ENCODE measurements at places on chromosomes 2 and 18.

DNA sequence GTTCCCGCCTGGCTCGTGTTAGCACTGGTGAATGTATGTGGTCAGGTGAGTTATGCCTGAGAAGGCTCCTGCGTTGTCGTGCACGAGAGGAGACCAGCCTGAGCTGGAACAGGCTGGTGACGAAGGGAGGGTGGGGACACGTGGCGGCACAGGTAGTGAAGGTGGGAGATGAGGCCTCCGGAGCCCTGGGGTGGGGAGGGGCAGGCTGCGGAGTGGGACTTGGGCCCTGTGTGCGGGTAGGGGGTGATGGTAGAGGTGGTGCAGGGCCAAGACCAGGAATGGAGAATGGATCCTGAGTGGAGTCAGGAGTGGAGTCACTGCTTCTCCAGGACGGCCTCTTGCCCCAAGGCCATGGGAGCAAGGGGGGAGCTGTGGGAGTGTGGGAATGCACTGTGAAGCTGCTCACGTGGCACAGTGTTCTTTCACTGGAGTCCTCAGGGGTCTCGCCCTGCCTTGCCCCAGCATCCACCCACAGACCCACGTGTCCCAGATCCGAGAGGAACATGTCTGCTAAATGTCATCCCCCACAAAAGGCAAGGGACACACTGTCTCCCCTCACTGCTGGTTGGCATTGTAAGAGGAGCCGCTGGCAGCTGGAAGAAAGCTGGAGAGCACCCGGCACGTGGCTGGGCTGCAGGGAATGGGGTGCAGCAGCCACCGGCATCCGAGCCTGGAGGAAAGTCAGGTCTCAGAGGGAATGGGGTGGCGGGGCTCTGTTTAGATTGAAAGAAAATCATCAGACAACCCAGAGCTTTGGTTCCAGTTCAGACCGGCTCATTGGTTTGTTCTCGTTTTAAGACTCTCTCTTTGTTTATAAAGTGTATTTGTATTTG is 63.7 kb downstream of the CYP26B1 start:
- no peak for DNase-seq

DNA sequence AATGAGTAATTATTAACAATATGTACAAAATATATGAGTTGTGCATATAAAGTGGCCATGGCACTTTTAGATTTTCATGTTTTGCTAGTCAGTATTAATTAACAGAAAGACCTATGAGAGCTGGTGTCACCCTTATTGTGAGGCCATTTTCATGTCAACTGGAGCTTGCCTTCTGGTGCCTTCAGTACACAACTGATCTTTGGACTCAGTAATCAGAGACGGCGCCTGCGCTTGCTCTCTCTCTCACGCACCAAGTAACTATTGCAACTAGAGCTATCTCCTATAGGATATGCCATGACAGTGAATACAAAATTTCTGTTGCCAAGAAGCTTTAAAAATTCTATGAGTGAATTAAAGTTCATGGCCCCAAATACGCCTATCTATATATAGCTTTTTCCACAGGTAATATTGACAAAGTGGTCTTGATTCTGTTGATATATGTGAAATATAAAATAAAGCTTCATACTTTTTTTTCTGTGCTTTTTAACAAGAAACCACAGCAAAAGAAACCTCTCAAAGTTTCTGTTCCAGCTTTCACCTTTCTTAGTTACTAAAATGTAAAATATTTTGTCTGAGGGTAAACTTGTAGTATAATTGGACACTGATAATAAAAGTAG is 2.9 kb downstream of the SERTAD2 start:
- no peak for DNase-seq

DNA sequence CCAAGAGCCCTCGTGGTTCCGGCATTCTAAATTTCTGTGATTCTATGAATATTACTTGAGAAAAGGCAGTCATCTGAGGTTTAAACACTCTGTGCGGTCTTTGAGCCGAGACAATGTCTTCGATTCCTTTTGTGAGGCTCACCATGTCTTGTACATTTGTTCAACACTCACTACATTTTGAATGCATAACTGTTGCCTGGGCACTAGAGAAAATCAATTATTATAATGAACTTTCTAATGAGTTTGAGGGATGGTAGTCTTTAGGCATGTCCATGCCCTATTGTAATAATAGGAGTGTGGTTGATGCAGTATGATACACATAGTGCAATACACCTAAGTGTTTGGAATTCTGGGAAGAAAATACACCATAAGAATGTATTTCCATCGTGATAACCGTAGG is 703.4 kb downstream of the MBD2 start:
- no peak for DNase-seq

GRCh38 chr18:13612196-13612997 is 114.0 kb downstream of the FAM210A start:
- no peak for DNase-seq

GRCh38 chr2:178761759-178762371 is 45.4 kb downstream of the TTN start:
- peak; percentile 64 for DNase-seq

GRCh38 chr18:54923339-54923956 is 35.8 kb downstream of the CCDC68 start:
- no peak for DNase-seq

GRCh38 chr2:86238354-86238753 is 39.1 kb downstream of the MRPL35 start:
- peak; percentile 81 for DNase-seq

DNA sequence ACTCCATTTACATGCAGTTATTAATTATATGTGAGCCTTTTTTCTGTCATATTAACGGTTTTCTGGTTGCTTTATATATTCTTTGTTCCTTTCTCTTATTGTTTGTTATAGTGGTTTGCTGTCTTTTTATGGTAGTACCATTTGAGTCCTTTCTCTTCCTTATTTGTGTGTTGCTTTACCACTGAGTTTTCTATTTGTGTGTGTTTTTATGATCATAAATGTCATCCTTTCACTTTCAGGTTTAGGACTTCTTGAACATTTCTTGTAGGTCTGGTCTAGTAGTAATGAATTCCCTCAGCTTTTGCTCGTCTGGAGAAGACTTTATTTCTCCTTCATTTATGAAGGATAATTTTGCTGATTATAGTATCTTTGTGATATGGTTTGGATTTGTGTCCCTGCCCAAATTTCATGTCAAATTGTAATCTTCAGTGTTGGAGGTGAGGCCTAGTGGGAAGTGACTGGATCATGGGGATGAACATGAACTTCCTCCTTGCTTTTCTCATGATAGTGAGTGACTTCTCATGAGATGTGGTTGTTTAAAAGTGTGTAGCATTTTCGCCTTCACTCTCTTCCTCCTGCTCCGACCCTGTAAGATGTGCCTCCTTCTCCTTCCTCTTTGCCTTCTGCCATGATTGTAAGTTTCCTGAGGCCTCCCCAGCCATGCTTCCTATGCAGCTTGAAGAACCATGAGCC is 11.5 kb downstream of the GCC2 start:
- DNase-seq: no peak

DNA sequence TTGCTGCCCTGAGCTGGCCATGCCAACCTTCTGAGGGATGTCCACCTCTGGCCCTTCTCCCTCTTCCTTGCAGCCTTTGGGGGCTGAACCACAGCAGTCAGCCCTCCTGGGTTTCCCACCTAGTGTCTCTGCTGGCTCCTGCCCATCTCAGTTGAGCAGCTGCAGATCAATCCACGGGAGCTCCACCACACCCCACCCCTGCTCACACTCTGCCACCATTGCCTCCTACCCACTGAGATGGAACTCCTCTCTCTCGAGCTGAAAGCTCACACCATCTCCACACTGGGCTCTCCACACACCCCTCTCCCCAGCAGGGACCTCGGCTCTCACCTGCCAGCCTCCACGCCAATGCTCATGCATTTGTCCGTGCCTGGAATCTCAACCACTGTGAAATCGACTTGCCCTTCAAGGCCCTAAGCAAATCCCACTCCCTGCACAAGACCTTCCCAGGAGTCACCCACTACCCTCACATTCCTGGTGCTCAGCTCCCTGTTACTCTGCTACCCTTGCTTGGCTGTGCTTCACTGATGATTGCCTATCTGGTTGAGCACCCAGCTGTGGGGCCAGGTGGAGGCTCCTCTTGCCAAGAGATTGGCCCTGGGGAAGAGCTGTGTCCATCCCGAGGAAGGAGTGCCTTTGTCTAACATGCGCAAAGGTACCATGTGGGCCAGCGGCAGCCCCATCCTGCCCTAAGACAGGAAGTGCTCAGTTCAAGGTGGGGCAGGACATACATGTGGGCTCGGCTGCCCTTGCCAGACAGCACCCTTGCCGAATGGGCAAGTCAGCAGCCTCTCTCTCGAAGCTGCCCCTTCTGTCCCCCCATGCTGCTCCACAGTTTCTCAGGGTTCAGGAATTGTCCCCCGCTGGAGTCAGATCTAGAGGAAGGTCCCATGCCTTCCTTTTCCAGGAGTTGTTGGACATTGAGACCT is 208.7 kb downstream of the CYP26B1 start:
- DNase-seq: no peak

- DNase-seq: no peak
Measured at GRCh38 chr2:233437439-233437955, 83.2 kb downstream of the DGKD start.

GRCh38 chr2:27023740-27024139 is 9.0 kb upstream of the TMEM214 start:
- DNase-seq: no peak

GRCh38 chr2:241796610-241797138 is 12.3 kb upstream of the NEU4 start:
- no peak for DNase-seq

DNA sequence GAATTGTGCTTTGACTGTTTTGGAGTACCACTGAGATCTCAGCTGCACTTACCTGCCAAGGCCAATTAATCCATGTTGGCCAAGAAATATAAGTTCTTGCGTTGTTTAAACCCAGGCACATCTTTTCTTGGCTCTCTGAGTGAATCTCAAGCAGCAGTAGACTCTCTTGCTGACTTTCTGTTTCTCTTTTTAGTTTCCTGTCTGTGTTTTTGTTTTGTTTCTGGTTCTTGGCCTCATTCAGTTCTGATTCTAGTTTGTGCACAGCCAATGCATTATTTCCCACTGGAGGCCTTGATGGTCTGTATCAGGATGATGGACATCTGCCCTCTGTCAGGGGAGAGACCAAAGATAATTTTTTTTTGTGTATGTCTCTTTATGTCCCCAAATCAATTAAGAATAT is 379.4 kb downstream of the CDH2 start:
- no peak for DNase-seq

GRCh38 chr2:221911890-221912289 is 339.8 kb upstream of the EPHA4 start:
- DNase-seq: no peak

DNA sequence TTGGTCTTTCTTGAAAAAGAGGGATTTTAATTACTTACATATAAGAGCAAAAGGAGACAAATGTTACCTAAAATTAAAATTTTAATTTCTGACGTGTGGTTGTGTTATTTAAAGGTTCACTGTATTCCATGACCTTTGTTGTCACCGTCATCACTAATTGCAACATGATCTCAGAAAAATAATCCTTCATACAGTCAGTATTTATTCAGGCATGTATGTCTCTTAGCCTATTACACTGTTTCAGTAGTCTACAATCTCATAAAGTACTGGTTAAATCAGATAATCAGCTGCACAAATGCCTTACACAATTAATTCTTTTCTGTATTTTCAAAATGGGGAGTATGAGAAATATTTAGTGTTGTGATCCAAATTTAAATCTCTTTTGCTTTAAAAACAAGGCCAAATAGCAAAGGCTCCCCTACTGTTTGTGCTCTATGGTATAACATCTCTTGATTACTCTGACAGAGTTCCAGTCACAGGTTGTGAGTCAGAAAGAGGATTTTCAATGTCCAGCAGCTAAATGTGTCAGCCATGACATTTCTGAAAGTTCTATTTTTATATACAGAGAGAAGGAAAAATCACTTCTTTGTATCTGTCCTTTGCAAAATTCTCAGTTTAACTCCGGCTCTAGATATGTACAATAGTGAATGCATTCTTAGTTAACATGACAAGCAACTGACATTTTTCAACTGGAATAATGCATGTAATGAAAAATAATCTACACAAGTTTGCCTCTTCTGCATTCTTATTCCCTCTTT is 184.0 kb downstream of the FIGN start:
- no peak for DNase-seq

- no peak for DNase-seq
Measured at GRCh38 chr2:17058772-17059402, 393.3 kb upstream of the CYRIA start.

- DNase-seq: no peak
Measured at GRCh38 chr2:13260402-13260801, 543.7 kb downstream of the TRIB2 start.

DNA sequence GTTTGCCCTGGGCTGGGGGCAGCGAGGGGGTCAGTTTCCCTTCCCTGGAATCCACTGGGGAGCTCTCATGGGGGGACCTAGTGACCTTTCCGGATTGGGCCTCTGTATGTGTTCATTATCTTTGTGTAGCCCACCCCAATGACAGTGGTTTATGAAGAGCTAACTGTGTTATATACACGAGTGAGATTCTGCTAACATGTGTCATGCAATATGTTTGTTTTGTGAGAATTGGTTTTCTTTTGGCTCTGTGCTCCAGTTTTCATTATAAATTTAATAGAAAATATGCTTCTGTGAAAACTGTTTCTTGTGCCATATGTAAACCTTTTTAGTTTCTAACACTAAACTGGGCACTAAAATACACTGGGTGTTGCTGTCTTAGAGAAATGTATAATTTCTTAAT is 110.6 kb downstream of the WDSUB1 start:
- no peak for DNase-seq

Measured in suppressor macrophage treated with lipopolysaccharide for 1 hour (primary cell).